Stimulated activated naive CD4-positive, alpha-beta T cell treated with Interleukin-2 at 50 U/mL for 16 hours (primary cell): ENCODE measurements at places on chromosomes 1 and 21.

- no peak for DNase-seq
Measured at GRCh38 chr1:7993593-7994479, 32.3 kb downstream of the ERRFI1 start.

DNA sequence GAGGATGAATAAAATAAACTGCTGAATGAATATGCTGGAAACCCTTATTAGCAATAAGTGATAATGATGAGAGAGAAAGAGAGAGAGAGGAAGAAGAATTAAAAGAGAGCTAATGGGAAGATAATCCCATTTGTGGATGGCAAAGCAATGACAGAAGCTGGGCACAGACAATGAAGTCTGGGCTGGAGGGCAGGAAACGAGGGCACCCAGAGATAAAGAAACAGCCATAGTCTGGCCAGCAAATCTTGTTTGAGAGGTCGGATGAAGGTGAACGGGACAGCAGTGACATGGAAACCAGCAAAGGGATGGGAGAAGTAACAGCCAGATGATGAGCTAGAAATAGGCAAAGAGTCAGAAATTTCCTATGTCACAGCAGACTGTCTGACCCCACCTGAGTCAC, 155.9 kb downstream of the ASTN1 start:
- DNase-seq = no peak

- DNase-seq = no peak
Measured at GRCh38 chr1:9247894-9248293, 13.3 kb downstream of the H6PD start.

- DNase-seq = no peak
Measured at GRCh38 chr1:59596432-59596831, 218.3 kb upstream of the HOOK1 start.

GRCh38 chr1:28783363-28783762, 28.6 kb upstream of the OPRD1 start:
- no peak for DNase-seq

DNA sequence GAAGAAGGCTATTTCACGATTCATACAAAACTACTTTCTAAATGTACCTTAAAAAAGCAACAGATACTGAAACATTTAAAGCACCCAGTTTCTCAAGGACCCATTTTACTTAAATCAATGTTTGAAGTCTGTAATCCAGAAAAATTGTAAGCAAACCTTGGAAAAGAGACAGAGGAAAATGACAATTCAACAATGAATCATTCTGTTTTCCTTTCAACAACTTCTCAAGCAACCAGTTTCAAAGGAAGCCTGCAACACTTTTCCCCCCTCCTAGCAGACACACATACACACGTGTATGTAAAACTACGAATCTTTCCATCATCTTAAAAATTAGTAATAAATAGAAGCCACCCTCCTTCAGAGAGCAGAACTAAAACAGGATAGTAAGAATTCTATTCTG, 1.2 kb downstream of the RERE start:
- no peak for DNase-seq

- no peak for DNase-seq
Measured at GRCh38 chr1:244303610-244303969, 148.1 kb downstream of the ADSS2 start.

- DNase-seq = no peak
Measured at GRCh38 chr1:232925421-232926220, 24.8 kb upstream of the NTPCR start.

GRCh38 chr1:108645564-108646184, 15.2 kb downstream of the HENMT1 start:
- DNase-seq = no peak

- DNase-seq = no peak
Measured at GRCh38 chr1:197181982-197182381, 35.5 kb upstream of the ASPM start.

- DNase-seq = no peak
Measured at GRCh38 chr1:208047975-208048374, 137.1 kb upstream of the CD34 start.
